Progenitor cell of endocrine pancreas (in vitro differentiated cells): ENCODE measurements at places on chromosomes 2 and 18. TPM values are rescaled to one million over a fixed set of nuclear protein-coding genes. Genes with fewer than 3 reads are reported as not detected.

CNOT11 gene
- total RNA-seq = 73.6 and 74.8 TPM in 2 replicates

FZD7 gene
- total RNA-seq = 74.2 and 74.4 TPM in 2 replicates

DNA sequence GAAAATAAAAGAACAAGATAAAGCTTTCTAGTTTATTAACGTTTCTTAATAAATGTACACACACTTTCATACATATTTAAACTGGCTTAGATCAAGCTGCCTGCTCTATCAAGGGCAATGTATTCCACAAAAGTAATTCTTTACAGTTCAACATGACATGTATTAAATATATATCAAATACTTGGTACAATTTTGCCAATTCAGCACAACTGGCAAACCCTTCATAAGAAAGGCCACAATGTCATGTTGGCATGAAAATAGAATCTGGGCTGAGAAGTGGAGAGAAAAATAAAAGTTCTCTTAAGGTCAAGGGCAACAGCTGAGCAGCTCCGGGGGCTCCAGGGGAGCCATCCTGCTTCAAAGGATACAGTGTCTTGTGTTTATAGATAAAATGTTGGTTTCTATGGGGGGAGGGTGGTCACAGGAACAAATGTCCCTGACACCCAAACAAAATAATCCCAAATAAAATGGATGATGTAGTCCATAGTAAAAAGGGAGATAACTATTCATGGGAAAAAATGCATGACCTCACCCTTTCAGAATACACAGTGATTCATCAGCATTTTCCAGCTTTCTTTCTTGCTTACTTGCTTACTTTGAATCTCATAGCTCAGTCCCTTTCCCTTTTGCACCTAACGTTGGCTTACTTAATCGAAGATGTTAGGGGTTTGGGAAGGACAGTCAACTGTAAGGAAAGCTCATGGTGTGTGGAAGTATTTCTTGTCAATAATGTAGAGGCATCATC is 494.9 kb downstream of the NYAP2 start:
- no peak for DNase-seq

- DNase-seq = no peak
Observed at GRCh38 chr2:168583710-168584521, 127.8 kb downstream of the CERS6 start.

- DNase-seq = no peak
Observed at GRCh38 chr2:197677483-197677882, 2.1 kb upstream of the RFTN2 start.

DNA sequence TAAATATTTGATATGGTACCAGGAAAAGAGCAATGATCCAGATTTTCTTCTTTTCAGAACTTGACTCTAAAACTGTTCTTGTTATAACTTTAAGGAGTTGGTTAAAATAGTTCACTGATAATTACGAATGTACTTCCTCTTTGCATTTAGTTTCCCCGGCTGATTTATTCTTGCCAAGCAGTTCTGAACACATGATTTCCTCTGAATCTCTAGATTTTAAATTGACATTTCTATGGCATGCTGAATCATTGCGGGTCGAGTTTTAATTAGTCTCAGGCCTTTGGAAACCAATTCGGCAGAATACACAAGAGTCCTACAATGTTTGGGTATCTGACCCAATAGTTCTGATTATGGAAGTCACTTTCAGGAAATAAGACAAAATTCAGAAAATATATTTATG is 37.3 kb upstream of the DNAH7 start:
- DNase-seq = no peak
